ENCODE measurements at places on chromosomes 11 and 22.
A peak's percentile ranks its signal among the peaks of the same experiment; 100 is the strongest.

- no peak for DNase-seq
Measured at GRCh38 chr22:32446321-32446720, 17.9 kb downstream of the BPIFC start.

GRCh38 chr11:44403587-44404273, 93.8 kb upstream of the ALX4 start:
- no peak for DNase-seq

- no peak for DNase-seq
Measured at GRCh38 chr11:120284272-120284671, 40.8 kb upstream of the TLCD5 start.

DNA sequence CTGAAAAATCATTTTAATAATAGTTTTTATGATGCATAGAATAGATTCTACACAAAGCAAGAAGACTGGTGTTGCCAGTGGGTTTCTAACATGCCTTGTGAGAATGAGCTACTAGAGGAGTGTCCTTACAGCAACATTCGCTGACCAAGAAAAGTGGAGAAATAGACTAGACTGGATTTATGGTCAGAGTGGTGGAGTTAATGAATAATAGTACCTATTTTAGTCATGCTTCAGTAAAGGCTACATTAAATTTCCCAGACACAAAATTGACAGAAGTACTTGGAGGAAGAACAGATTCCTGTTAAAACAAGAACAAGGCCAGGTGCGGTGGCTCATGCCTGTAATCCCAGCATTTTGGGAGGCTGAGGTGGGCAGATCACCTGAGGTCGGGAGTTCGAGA, 539.2 kb downstream of the ETS1 start:
- DNase-seq = no peak

DNA sequence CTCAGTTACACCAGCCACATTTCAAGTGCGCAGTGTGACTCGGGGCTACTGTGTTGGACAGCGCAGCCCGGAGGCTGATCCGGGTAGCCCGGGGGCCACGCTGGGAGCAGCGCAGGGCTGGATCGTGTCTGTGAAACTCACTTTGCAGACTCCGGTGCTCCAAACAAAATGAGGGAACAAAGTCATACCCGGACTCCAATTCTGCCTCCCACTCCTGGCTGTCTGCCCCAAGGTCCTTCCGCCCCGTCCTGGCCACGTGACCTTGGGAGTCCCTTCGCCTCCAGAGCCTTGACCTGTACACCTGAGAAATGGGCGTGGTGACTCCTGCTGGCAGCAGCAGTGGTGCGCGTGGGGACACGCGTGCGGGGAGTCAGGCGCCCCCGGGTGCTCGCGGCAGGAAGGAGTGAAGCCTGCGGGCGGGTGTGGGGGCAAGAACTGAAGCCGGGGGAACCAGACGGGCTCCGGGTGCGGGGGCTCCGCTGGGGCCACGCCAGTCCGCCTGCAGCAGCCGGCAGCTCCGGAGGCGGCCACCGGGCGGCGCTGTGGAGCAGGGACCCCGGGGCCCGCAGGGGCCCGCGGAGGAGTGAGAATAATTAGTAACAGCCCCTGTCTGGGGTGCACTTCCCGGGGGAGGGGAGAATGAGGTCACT, 42.4 kb downstream of the KCNJ4 start:
- DNase-seq = peak; percentile 59

DNA sequence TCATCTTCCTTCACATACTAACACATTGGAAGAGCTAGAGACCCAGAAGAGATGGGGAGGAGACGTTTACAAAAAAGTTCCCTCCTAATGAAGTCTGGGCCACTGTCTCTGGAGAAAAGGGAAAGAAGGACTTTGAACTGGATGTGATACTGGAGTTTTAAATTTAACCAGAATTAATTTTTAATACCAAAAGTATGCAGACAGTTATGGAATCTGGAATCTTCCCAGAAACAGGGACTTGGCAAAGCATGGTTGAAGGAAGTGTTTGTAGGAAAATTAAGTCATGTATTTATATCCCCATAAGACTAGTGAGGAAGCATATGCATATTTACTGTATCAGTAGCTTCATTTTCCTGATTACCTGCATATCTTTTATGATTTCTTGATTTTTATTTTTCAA, 215.5 kb downstream of the TTC28 start:
- DNase-seq = no peak

- DNase-seq = no peak
Measured at GRCh38 chr22:38612217-38613006, 42.4 kb upstream of the DMC1 start.

DNA sequence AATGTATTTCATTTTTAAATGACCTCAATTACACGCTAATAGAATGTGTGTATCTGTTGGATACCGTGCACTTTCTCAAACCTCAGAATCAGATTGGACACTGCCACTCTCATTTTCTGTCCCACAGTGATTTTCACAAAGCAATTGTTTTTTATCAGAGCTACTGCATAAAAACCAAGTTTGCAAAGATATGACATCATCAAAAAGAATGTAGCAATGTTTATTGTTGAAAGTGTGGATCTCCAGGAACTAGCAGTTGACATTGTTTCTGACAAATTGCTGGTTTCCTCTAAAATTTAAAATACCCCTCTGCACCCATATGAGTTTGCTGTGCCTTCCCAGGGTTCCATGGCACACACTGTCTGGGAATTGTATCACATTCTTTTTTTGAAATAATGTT, 362.7 kb upstream of the DDI1 start:
- DNase-seq = no peak

- no peak for DNase-seq
Measured at GRCh38 chr11:107780136-107780535, 68.3 kb upstream of the SLN start.

Measured in suprapubic skin (tissue), 4 donors.